ENCODE measurements at places on chromosomes 3 and 15. TPM values are rescaled to one million over a fixed set of nuclear protein-coding genes. Genes with fewer than 3 reads are reported as not detected.

Gene LRRK1
- total RNA-seq = 88.0 TPM

DNA sequence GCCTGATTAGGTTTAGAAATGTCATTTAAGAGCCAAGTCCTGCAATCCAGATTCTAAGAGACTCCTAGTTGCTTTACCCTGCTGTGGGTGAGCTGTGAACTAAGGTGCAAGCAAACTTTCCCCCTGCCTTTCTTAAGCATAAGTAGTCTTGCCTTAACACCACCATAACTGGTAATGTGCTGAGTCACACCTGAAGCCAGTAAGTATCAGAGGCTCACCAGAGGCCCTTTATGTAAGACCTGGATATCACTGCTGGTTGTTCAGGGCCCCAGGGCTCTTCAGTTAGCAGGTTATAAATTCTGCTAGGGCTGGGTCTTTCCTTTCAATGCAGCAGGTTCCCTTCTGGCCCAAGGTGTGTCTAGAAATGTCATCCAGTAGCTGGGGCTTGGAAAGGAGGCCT lies 509.9 kb downstream of the VGLL3 start:
- no peaks in the 10 kb centered on the region for H3K27me3 ChIP-seq
- H3K27ac ChIP-seq = no peak overlapping the region
- H3K36me3 ChIP-seq = no peaks in the 10 kb centered on the region
- no peaks in the 10 kb centered on the region for H3K4me1 ChIP-seq
- no peak for DNase-seq
- H3K4me3 ChIP-seq = no peak overlapping the region

DNA sequence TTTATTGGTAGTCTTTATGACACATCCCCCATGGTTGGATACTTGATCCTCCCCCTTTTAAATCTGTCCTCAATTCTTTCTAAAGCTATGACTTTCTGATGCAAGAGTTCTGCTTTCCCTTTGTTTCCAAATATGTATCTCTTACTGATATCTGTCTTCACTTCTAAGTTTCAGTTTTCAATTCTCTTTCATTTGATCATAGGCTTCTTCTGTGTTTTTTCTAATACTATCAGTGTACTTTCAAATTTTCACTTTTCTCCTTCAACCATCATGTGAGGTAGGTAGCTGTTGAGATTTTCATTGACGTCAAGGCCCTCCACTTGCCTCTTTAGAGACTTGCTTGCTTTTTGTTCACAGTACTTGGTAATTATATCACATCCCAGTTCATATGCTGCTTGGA lies 436.5 kb downstream of the CNTN4 start:
- H3K4me3 ChIP-seq = no peak overlapping the region
- H3K27ac ChIP-seq = no peak overlapping the region
- no peaks in the 10 kb centered on the region for H3K36me3 ChIP-seq

- no peak overlapping the region for H3K4me3 ChIP-seq
- H3K36me3 ChIP-seq = no peaks in the 10 kb centered on the region
- no peaks in the 10 kb centered on the region for H3K27me3 ChIP-seq
- no peak overlapping the region for H3K27ac ChIP-seq
- H3K4me1 ChIP-seq = no peaks in the 10 kb centered on the region
These were observed 377.9 kb downstream of the GAP43 start for GRCh38 chr3:116001151-116001621.

DNA sequence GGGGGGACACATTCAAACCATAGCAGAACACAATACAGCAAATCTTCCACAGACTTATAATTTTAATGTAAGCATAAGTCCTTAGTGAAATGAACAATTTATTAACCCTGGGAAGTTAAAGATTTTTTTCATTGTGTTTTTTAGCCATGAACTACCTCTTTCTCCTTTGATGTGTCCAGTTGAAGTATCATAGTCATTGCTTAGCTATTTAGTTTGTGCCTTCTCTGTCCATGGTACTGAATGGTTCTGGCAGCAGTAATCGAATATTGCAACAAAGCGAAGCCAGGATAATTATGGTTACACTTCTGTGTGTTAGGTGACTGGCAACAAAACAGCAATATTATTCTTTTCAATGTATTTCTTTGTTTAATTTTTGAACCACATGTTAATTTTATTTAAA lies 403.0 kb upstream of the ONECUT1 start:
- no peak overlapping the region for H3K27ac ChIP-seq
- H3K36me3 ChIP-seq = no peaks in the 10 kb centered on the region
- H3K4me3 ChIP-seq = no peak overlapping the region
- H3K4me1 ChIP-seq = no peaks in the 10 kb centered on the region
- H3K27me3 ChIP-seq = peaks cover 3% of the 10 kb centered on the region
- DNase-seq = no peak

GRCh38 chr3:45426161-45426560 lies 37.8 kb downstream of the LARS2 start:
- no peak for DNase-seq
- no peak overlapping the region for H3K27ac ChIP-seq
- no peaks in the 10 kb centered on the region for H3K36me3 ChIP-seq
- H3K4me1 ChIP-seq = no peaks in the 10 kb centered on the region
- H3K27me3 ChIP-seq = no peaks in the 10 kb centered on the region
- H3K4me3 ChIP-seq = no peak overlapping the region

GRCh38 chr15:82942691-82943090 lies 9.8 kb downstream of the HOMER2 start:
- no peaks in the 10 kb centered on the region for H3K27me3 ChIP-seq
- DNase-seq = no peak
- H3K27ac ChIP-seq = no peak overlapping the region
- no peak overlapping the region for H3K4me3 ChIP-seq
- H3K36me3 ChIP-seq = no peaks in the 10 kb centered on the region

Gene GXYLT2
- total RNA-seq = 6.1 TPM

GRCh38 chr3:23017801-23018200 lies 185.3 kb upstream of the UBE2E2 start:
- H3K4me1 ChIP-seq = no peaks in the 10 kb centered on the region
- no peaks in the 10 kb centered on the region for H3K27me3 ChIP-seq
- no peak overlapping the region for H3K4me3 ChIP-seq
- DNase-seq = no peak
- H3K27ac ChIP-seq = no peak overlapping the region

DNA sequence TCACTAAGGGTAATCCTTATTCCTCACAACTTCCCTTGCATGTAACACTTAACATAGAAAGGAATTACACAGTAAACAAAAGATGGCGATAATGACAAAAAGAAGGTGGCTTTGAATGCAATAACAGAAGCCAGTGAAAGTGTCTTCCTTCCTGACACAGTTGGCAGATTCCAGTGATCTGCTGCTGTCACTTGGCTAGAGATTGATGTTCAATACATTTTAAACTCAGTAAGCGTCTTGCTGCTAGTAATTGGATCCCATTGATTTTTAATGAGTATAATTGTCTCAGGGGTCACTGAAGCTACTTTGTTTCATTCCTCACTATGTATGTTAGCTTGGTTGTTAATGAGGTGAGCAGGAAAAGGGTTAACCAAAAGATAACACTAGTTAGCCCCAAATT lies 692.7 kb downstream of the NTRK3 start:
- no peak for DNase-seq
- H3K27me3 ChIP-seq = no peaks in the 10 kb centered on the region
- no peak overlapping the region for H3K27ac ChIP-seq
- H3K4me3 ChIP-seq = no peak overlapping the region

DNA sequence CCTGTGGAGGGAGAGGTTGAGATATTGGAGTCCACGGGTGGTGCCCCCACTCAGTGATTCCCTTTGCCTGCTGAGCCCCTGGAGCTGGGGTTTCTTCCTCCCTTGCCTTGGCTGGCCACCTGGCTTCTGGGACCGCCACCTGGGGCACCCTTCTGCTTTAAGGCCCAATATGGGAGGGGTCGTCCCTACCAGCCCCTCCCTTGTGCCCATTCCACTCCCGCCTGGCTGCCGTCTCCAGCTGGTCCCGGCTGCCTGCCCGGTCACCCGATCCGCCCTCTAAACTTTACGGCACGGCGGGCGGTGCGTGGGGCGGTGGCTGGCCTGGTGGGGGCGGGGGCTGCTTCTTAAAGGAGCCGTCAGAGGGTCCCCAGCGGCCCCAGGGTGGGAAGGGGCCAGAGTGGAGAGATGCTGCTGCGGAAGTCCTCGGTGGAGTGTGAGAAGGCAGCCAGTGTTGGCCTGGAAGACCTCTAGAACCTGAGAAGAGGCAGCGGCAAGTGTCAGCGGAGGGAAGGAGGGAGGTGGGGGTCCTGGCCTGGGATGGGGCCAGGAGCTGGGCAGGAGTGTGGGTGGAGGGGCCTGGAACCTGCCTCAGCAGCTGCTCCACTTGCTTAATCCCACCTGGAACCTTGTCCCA lies 1.6 kb upstream of the SEMA3B start:
- no peak overlapping the region for H3K4me3 ChIP-seq
- H3K27me3 ChIP-seq = no peaks in the 10 kb centered on the region
- H3K27ac ChIP-seq = no peak overlapping the region
- no peak for DNase-seq
- H3K4me1 ChIP-seq = peaks cover 8% of the 10 kb centered on the region

Gene LRTM1
- total RNA-seq = not detected

Gene FGF12
- total RNA-seq = 0.51 TPM

Gene POU1F1
- not detected for total RNA-seq

DNA sequence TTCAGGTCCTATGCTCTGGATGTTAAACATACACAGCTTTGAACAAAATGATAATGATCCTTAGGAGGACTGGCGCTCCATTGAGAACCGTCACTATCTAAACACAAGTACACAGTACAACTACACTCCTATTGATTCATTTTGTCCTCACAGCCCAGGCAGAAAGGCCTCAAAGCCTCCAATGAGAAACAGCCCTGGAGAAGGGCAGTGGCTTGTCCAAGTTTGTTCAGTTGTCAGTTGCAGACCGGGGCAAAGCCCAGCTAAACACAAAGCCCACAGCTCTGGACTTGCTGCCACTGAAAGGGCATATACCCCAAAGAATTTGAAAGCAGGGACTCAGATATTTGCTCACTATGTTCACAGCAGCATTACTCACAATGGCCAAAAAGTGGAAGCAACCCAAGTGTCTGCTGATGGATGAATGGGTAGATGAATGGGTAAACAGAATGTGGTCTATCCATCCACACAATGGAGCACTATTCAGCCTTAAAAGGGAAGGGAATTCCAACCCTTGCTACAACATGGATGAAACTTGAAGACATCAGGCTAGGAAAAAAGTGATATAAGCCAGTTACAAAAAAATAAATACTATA lies 34.7 kb downstream of the NUP210 start:
- H3K27ac ChIP-seq = no peak overlapping the region
- no peak for DNase-seq
- H3K4me1 ChIP-seq = no peaks in the 10 kb centered on the region
- no peaks in the 10 kb centered on the region for H3K36me3 ChIP-seq
- no peaks in the 10 kb centered on the region for H3K27me3 ChIP-seq

Gene RASGRP1
- total RNA-seq = 0.51 TPM

GRCh38 chr3:132709761-132710160 lies 12.4 kb downstream of the NPHP3 start:
- H3K27ac ChIP-seq = no peak overlapping the region
- H3K27me3 ChIP-seq = no peaks in the 10 kb centered on the region
- DNase-seq = no peak
- H3K4me3 ChIP-seq = no peak overlapping the region
- peaks cover 29% of the 10 kb centered on the region for H3K36me3 ChIP-seq

GRCh38 chr15:82052751-82053150 lies 6.9 kb upstream of the MEX3B start:
- no peak overlapping the region for H3K4me3 ChIP-seq
- no peak overlapping the region for H3K27ac ChIP-seq
- no peaks in the 10 kb centered on the region for H3K36me3 ChIP-seq

GRCh38 chr3:15281817-15282216 lies 50.6 kb downstream of the SH3BP5 start:
- no peak overlapping the region for H3K27ac ChIP-seq
- H3K36me3 ChIP-seq = no peaks in the 10 kb centered on the region
- DNase-seq = no peak
- H3K4me1 ChIP-seq = no peaks in the 10 kb centered on the region

Gene GHRL
- total RNA-seq = not detected

Gene GOLGA6L7
- not detected for total RNA-seq

GRCh38 chr3:65772758-65773157 lies 266.0 kb downstream of the MAGI1 start:
- no peaks in the 10 kb centered on the region for H3K27me3 ChIP-seq
- H3K27ac ChIP-seq = no peak overlapping the region
- no peaks in the 10 kb centered on the region for H3K36me3 ChIP-seq
- no peak overlapping the region for H3K4me3 ChIP-seq

All from Panc1 (cell line).